NCI-H1092 treated with DMSO at 0.1 percent for 48 hours (cell line): ENCODE measurements at places on chromosomes 16 and 17.
A peak's percentile ranks its signal among the peaks of the same experiment; 100 is the strongest.

GRCh38 chr16:57756424-57757325, 21.1 kb downstream of the KATNB1 start:
- no peak for DNase-seq

GRCh38 chr16:83669456-83669855, 138.3 kb upstream of the HSBP1 start:
- no peak for DNase-seq

GRCh38 chr16:58582971-58583765, 46.5 kb downstream of the CNOT1 start:
- DNase-seq = no peak

- DNase-seq = no peak
Measured at GRCh38 chr17:1714427-1714979, 4.3 kb upstream of the TLCD2 start.

- DNase-seq = no peak
Measured at GRCh38 chr17:73283841-73284282, 22.2 kb upstream of the CPSF4L start.

- no peak for DNase-seq
Measured at GRCh38 chr17:28446716-28447395, 26.6 kb upstream of the SLC13A2 start.

DNA sequence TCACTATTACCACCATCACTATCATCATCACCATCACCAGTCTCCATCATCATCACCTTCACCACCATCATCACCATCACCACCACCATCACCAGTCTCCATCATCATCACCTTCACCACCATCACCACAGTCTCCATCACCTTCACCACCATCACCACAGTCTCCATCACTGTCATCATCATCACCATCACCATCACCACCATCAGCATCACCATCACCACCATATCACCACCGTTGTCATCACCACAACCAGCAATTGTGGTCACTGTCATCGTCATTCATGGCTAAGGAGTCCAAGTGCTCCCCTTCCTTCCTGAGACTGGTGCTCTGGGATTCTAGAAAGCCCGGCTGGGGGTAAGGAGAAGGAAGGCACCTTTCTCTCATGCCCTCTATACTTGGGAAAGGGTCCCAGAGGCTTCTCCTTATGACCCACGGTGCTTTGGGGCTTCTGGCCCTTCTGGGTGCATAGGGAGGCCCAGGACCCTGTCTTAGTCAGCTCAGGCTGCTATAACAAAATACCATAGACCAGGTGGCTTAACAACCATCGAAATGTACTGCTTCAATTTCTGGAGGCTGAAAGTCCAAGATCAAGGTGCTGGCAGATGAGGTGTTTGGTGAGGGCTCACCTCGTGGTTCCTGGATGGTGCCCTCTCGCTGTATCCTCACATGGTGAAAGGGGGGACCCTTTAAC, 93.4 kb upstream of the GSE1 start:
- DNase-seq = no peak

- no peak for DNase-seq
Measured at GRCh38 chr17:61492759-61493526, 40.7 kb downstream of the TBX4 start.

GRCh38 chr16:57347858-57348257, 10.7 kb upstream of the CCL22 start:
- no peak for DNase-seq

GRCh38 chr16:82626791-82627261, at the start of gene CDH13:
CDH13 (plus strand) TSS chr16:82626969.
- DNase-seq = no peak

DNA sequence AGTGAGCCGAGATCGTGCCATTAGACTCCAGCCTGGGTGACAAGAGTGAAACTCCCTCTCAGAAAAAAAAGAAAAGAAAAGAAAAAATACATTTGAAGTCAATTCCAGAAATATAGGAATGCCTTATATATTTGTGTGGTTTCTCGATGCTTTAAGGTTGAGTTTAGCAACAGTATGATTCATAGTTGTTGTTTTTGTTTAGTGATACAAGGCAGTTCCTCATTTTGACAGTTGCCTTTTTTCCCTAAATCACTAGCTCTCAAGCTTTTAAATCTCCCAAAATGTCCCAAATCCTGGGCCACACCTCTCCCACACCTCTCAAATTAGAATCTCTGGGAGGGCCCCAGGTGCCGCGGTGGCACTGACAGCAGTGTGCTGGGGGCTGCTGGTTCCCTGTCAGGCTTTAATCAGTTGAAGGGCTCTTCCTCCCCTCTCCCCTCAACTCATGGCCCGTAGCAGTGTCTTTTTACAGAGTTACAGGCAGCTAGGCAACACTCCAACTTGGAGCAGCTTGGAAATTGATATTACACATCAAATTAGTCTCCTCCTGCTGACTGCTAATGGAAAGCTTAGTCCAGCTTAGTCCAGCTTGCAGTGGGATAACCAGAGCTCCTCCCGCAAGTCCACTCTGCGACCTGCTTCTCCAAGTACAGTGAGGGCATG, 58.4 kb downstream of the EPN2 start:
- DNase-seq = no peak

DNA sequence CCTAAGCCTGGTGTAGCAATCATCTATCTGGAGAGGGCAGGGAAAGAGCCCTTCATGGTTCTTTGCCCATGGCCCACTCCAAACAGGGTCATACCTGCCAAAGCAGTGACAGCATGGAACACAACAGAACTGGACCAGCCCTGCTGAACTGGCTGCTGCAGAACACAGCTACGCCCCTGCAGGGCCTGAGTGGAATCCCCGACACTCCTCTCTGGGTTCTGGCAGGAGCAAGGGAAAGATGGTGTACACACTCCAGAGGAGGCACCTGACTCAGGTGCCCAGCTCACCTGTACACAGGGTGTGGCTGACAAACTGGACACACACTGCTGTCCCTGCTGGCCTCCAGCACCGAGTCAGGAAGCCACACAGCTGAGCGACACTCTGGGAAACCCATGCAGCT, 19.8 kb downstream of the MIEF2 start:
- no peak for DNase-seq

DNA sequence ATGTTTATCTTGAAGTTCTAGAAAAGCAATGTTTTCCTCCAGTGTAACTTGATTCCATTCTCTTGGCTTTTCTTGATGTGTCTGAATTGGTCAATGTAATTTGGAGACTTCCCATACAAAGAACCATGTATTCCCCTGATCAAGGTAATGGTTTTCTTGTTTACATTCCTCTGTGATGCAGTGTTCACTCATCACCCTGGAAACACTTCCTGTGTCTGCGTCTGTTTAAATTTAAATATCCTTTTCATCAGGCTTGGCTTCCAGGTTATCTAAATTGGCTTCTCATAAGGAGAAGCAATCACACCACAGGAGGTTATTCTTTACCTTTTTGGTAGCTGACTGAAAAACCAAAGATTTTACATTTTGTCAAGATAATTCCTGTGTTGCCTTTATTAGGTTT, 237.3 kb upstream of the WSCD1 start:
- DNase-seq = no peak

- no peak for DNase-seq
Measured at GRCh38 chr16:51624080-51624775, 473.2 kb upstream of the SALL1 start.

DNA sequence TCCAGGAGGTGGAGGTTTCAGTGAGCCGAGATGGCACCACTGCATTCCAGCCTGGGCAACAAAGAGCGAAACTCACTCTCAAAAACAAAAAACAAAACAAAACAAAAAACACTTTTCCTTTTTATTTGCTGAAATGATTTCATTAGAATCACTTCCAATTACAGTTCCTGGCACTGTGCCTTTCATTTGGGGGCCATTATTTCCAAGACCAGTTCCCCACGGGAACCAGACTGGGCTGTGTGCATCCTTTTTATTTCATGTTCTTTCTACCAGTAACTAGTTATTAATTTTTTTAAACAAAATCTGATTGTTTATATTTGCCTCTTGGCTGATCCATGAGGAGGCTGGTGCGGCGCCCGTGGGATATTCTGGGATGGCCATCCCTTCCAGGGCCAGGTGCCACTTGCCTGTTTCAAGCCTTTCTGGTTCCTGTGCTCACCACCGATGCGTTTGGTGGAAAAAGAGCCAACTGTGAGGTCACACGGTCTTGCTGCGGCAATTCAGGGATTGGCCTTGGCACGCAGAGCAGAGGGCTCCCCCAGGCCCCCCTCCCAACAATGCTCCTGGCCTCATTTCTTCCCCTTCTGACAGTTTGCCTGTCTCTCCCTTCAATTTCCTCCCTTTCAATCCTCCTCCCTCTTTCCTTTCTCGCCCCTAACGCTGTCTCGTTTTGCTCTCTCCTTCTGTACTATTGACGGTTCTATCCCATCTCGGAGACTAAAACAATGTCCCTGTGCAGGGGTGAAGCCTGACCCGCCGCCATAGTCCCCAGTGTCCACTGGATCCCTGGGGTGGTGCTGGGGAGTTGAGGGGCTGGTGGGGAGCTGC, 13.4 kb downstream of the UBALD1 start:
- peak; percentile 67 for DNase-seq

GRCh38 chr16:5033256-5034166, at the start of gene NAGPA:
NAGPA (minus strand) TSS chr16:5033935; CDS start chr16:5033914, 21 bp downstream.
- peak; percentile 60 for DNase-seq

DNA sequence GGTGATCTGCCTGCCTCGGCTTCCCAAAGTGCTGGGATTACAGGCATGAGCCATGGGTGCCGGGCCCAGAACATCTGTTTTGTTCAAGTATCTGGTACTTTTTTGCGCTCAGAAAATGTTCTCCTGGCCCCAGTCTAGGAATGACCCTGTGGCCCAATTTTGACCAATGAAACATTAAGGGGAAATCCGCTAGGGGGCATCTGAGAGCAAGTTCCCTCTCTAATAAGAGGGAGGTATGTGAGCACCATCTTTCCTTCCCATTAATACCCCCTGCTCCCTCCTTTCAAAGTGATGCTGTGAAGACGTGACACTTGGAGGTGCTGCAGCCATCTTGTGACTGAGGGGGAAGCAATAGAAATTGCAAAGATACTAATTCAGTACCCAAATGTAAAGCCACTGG, 16.5 kb upstream of the CLEC3A start:
- peak; percentile 4 for DNase-seq

- peak; percentile 68 for DNase-seq
Measured at GRCh38 chr17:37047631-37048104, 98.9 kb downstream of the AATF start.

- DNase-seq = no peak
Measured at GRCh38 chr17:55411463-55411855, 10.2 kb downstream of the MMD start.

DNA sequence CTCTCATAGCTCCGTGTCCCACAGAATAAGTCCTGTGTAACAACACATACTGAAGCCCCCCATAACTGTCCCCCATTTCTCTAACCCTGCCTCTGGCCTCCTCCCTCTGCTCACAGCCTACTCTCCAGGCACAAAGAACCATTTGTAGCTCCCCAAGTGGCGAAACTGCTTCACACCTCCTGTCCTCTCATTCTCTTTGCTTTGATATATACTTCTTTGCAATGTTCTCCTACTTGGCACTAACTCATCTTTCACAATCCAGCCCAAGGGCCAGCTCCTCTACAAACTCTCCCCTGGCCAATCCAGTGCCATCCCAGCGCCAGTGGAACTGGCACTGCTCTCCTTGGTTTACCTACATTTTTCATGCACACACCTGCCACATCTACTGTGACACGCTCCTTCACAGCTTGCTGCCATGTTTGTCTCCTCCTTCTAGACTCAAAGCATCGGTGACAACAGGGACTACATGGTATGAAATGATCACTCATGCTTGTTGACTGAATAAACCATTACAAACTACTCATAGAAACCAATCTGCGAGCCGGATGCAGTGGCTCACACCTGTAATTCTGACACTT, 12.8 kb downstream of the CYTH1 start:
- DNase-seq = no peak

DNA sequence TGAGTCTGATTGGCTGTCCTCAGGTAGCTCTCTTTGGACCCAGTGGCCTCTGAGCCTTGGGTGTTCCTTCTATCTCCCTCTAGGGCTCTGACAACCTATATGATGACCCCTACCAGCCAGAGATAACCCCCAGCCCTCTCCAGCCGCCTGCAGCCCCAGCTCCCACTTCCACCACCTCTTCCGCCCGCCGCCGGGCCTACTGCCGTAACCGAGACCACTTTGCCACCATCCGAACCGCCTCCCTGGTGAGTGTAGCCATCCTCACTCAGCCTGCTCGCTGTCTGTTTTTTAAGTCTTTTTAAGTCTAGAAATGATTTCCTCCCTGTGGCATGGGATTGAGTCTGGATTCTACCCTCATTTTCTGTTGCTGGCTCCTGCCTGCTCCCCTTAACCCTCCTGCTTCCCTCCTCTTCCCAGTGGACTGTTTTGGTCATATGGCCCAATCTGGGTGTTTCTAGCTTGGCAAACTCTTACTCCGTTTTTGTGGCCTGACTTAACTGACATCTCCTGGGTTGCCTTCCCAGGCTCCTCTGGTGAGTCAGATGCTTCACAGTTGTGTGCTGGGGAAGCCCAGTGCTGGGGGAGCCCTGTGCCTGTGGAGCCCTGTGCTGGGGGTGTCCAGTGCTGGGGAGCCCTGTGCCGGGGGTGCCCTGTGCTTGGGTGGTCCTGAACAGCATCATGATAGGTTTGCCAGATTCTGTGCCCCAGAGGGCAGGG, 9.9 kb downstream of the TAOK2 start:
- DNase-seq = no peak

DNA sequence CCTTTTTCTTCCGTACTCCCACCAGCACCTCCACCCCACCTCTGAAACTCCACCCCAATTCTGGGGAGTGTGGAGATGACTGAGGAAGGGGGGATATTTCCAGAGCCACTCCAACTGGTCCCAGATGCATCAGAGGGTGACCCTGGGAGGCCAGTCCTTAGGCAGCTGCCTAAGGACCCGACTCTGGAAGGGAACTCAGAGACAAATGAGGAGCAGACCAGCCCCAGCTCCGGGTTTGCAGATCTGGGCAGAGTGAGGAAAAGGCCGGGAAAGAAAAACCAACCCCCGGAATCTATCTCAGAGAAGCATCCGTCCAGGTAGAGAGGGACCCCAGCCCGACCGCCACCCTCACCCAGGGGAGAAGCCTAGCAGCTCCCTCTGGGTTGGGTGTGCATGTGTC, 41.5 kb downstream of the SOCS3 start:
- no peak for DNase-seq

GRCh38 chr16:69581297-69581696, 15.5 kb downstream of the NFAT5 start:
- DNase-seq = no peak
